ENCODE measurements at places on chromosomes 5 and 9. TPM values are rescaled to one million over a fixed set of nuclear protein-coding genes. Genes with fewer than 3 reads are reported as not detected.
A peak's percentile ranks its signal among the peaks of the same experiment; 100 is the strongest.

DNA sequence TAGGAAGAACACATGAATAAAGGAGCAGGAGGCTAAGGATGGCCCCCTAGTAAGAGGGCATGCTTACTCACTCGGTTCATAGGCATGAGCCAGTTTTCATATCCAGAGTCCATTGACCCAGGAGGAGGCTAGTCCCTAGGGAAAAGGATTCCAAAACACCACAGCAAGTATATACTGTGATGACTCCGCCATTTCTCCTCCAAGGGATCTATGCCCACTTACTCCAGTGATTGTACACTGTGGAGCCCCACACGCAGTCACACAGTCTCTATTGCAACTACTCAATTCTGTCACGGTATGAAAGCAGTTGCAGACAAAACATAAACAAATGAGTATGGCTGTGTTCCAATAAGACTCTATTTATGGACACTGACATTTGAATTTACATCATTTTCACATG lies 117.7 kb upstream of the ALDH1B1 start:
- DNase-seq: no peak
- H3K27ac ChIP-seq: no peak overlapping the region
- no peaks in the 10 kb centered on the region for H3K36me3 ChIP-seq

The ZNF454 gene
- 0.26 TPM for total RNA-seq

The ORM1 gene
- not detected for total RNA-seq

DNA sequence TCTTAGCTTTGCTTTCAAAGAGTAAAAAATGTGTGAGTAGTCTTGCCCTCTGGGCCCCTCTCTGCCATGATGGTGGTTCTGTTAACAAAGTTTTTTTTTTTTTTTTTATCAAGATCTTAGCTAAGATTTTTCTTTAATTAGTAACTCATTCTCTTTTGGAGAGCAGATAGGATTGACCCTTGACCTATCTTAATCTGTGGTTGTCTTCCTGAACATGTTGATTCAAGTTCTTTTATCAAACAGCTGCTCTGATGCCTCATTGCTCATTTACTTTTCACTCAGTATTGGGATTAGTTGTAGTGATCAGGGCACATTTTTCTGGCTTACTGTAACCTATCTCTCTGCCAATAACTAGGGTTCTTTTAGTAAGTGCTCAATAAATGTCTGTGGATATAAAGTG lies 106.3 kb downstream of the PCSK5 start:
- no peak overlapping the region for H3K27ac ChIP-seq
- no peaks in the 10 kb centered on the region for H3K36me3 ChIP-seq
- no peak for DNase-seq
- no peaks in the 10 kb centered on the region for H3K27me3 ChIP-seq

GRCh38 chr5:137372773-137373160 lies 126.4 kb downstream of the SPOCK1 start:
- H3K36me3 ChIP-seq: no peaks in the 10 kb centered on the region
- H3K27me3 ChIP-seq: no peaks in the 10 kb centered on the region
- no peak for DNase-seq
- H3K4me3 ChIP-seq: no peak overlapping the region
- H3K27ac ChIP-seq: peak overlapping the region; percentile 86

GRCh38 chr5:126878634-126879033 lies 101.7 kb downstream of the LMNB1 start:
- DNase-seq: no peak
- peaks cover 6% of the 10 kb centered on the region for H3K4me1 ChIP-seq
- H3K36me3 ChIP-seq: no peaks in the 10 kb centered on the region
- no peak overlapping the region for H3K4me3 ChIP-seq

GRCh38 chr5:147466360-147466980 lies 43.4 kb downstream of the DPYSL3 start:
- no peak overlapping the region for H3K27ac ChIP-seq
- no peaks in the 10 kb centered on the region for H3K27me3 ChIP-seq
- H3K4me1 ChIP-seq: no peaks in the 10 kb centered on the region
- H3K36me3 ChIP-seq: peaks cover 3% of the 10 kb centered on the region
- no peak overlapping the region for H3K4me3 ChIP-seq
- DNase-seq: no peak

GRCh38 chr5:169106911-169107706 lies 193.8 kb downstream of the SLIT3 start:
- H3K27ac ChIP-seq: no peak overlapping the region
- no peak for DNase-seq
- H3K27me3 ChIP-seq: no peaks in the 10 kb centered on the region

DNA sequence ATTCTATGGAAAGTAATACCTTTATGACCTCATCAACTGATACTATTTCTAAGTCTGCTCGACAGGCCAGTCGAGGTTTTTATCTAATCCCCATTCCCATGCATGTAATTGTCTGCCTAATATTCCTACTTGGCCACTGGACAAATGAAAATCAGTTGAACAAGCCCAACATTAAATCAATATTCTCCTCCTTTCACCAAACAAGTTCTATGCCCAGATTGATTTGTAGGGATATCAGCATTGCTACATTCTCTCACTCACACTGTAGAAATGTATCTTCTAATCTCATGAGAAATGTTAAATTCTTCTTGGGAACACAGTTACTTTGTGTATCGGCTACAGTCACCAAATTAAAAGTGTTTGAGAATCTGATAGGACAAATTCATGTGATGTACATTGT lies 208.8 kb upstream of the CTNND2 start:
- no peak for DNase-seq
- no peak overlapping the region for H3K27ac ChIP-seq
- no peaks in the 10 kb centered on the region for H3K27me3 ChIP-seq
- H3K4me1 ChIP-seq: no peaks in the 10 kb centered on the region
- H3K36me3 ChIP-seq: no peaks in the 10 kb centered on the region

DNA sequence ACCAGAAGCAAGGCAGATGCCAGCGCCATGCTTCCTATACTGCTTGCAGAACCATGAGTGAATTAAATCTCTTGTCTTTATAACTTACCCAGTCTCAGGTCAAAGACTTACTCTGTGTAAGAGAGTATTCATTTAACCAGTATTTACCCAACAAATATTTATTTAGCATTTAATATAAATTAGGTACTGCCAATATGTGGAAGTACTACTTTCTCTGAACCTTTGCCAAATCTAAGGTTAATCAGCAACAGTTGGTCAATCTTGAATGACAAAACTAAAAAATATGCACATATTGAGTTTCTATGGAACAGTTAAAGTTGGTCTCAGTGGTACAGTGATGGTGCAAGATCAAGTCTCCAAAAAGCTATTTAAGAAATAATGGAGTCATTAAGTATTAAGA lies 155.9 kb upstream of the CCNG1 start:
- no peaks in the 10 kb centered on the region for H3K36me3 ChIP-seq
- H3K27ac ChIP-seq: no peak overlapping the region
- no peaks in the 10 kb centered on the region for H3K27me3 ChIP-seq
- H3K4me3 ChIP-seq: no peak overlapping the region

- no peaks in the 10 kb centered on the region for H3K27me3 ChIP-seq
- DNase-seq: no peak
- peaks cover 7% of the 10 kb centered on the region for H3K36me3 ChIP-seq
- no peak overlapping the region for H3K4me3 ChIP-seq
These were observed 14.4 kb downstream of the RALGDS start for GRCh38 chr9:133106511-133107244.

DNA sequence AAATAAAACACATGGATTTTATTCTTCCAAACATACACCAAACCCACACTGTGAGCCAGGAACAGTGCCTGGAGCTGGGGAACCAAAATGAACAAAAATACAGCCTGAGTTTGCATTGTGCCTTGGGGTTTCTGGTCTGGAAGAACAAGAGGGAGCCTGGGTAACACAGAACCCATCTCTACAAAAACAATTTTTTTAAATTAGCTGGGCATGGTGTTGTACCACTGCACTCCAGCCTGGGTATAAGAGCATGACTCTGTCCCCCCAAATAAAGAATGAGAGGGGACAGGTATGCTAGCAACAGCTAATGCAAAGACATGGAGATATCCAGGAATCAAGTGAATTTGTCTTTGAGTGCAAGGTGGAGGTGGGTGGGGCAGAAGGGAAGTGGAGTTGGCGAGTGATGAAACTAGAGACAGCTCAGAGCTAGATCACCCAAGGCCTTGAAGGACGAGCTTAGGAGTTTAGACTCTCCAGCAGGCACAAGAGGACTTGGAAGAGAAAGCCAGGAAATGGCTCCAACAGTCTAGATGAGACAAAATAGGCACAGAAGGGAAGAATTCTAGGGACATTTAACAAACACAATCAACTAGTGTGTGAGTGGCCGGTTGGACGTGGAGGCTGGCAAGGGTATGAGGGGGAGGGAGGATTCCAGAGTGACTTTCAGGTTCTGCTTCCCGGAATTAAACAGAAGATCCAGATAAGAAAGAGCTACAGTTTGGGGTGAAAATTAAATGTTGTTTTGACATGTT lies 47.4 kb downstream of the FNBP1 start:
- H3K36me3 ChIP-seq: peaks cover 11% of the 10 kb centered on the region
- peak overlapping the region; percentile 78 for H3K27ac ChIP-seq
- peaks cover 29% of the 10 kb centered on the region for H3K4me1 ChIP-seq
- H3K27me3 ChIP-seq: no peaks in the 10 kb centered on the region

DNA sequence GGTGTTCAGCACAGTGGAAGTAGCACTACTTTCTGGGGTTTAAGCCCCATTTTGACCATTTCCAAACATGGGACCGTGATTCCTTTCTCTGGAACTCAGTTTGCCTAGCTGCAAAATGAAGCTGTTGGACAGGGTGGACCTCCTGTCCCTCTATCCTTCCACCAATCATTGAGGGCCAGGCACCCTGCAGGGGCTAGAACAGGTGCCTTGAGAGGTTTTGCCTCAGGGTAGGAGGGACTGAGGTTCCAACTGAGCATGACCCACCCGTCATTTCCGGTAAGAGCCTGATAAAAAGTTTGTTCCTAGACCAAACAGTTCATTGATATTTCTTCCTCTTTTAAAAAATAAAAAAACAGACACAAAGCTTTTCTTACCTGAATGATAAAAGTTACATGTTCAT lies 116.5 kb downstream of the MVB12B start:
- peaks cover 5% of the 10 kb centered on the region for H3K36me3 ChIP-seq
- no peak for DNase-seq
- no peak overlapping the region for H3K4me3 ChIP-seq
- no peaks in the 10 kb centered on the region for H3K27me3 ChIP-seq
- peaks cover 36% of the 10 kb centered on the region for H3K4me1 ChIP-seq

The GABRA6 gene
- total RNA-seq: not detected

- peak overlapping the region; percentile 56 for H3K4me3 ChIP-seq
- H3K4me1 ChIP-seq: peaks cover 35% of the 10 kb centered on the region
- DNase-seq: no peak
- peak overlapping the region; percentile 81 for H3K27ac ChIP-seq
- peaks cover 27% of the 10 kb centered on the region for H3K36me3 ChIP-seq
These were observed 12.9 kb downstream of the PCDHGC5 start for GRCh38 chr5:141501761-141502160.

The RAD23B gene
- total RNA-seq: 141 TPM

GRCh38 chr9:120486347-120486746 lies 93.6 kb downstream of the CDK5RAP2 start:
- H3K4me1 ChIP-seq: no peaks in the 10 kb centered on the region
- H3K36me3 ChIP-seq: peaks cover 32% of the 10 kb centered on the region
- H3K27me3 ChIP-seq: no peaks in the 10 kb centered on the region
- no peak overlapping the region for H3K4me3 ChIP-seq
- no peak overlapping the region for H3K27ac ChIP-seq
- DNase-seq: no peak

DNA sequence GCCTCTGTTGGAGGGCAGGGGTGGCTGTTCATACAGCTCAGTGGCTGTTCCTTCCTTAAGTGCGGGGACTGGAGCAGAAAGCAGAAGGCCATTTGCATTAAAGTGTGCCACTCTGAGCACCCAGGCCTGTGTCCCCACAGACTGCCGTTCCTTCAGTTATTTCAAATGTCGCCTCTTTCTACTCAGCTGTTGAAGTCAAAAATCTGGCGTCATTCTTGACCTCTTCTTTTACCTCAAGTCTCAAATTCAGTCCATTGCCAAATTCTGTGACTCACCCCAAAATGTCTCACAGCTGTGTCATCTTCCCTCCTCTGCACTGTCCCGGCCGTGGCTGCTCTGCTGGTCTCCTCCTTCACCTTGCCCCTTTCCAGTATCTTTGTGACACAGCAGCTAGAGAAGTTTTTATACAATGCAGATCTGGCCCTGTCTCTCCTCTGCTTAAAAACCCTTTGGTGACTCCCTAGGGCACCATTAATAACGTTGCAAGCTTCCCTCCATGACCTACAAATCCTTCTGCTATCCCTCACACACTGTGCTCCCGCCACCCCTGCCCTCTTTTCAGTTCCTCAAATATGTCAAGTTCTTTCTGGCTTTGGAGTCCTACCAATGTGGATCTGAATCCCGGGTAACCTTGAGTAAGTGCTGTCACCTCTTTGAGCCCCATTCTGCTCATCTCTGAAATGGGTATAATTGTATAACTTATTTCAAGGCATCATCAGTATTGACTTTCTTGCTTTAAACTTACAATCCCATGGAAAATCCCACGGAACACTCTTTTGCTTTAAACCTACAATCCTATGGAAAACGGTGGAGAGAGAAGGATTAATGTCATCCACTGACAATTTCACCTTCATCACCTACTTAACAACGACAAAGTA lies 98.3 kb upstream of the BOD1 start:
- H3K27me3 ChIP-seq: peaks cover 74% of the 10 kb centered on the region
- peaks cover 13% of the 10 kb centered on the region for H3K4me1 ChIP-seq
- H3K36me3 ChIP-seq: no peaks in the 10 kb centered on the region

The HAPLN1 gene
- 1.4 TPM for total RNA-seq

The ECSCR gene
- not detected for total RNA-seq

DNA sequence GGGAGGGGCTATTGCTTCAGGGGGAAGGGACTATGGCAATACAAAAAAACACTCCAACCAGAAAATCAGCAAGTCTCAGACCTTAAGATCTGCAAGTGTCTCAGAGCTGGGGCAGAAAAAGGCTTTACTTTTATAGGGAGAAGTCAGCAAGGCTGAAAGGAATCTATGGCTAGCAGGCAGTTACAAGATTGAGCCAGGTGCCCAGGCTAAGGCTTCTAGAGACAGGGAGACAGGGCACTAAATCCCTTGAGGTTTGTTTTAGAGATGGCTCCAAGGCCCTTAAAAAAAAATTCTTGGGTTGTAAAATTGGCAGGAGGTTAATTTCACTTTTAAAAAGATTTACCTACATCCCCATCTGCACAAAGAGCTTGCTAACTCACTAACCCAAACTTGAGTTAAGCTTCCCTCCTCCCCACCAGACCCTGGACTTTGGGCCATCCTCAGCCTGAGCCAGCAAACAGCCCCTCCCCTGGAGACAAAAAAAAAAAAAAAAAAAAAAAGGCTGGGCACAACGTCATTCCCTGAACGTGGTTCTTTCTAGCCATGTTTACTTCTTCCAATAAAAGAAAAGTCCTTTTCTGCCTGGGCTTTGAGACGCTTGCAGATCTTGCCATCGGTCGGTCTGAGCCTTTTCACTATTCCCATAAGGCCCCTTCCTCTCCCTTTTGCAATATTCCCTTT lies 17.9 kb downstream of the NIPAL4 start:
- H3K27me3 ChIP-seq: no peaks in the 10 kb centered on the region
- peaks cover 5% of the 10 kb centered on the region for H3K4me1 ChIP-seq
- no peak for DNase-seq
- H3K4me3 ChIP-seq: no peak overlapping the region
- H3K27ac ChIP-seq: no peak overlapping the region
- H3K36me3 ChIP-seq: peaks cover 8% of the 10 kb centered on the region

The NPR2 gene
- 26.9 TPM for total RNA-seq

All from neural crest cell (in vitro differentiated cells).